Activated gamma-delta T cell treated with Interleukin-2 at 50 U/mL for 16 hours (primary cell): ENCODE measurements at places on chromosomes 1 and 21.
A peak's percentile ranks its signal among the peaks of the same experiment; 100 is the strongest.

- peak; percentile 61 for DNase-seq
Measured at GRCh38 chr1:226798427-226799411, 59.6 kb upstream of the ITPKB start.

DNA sequence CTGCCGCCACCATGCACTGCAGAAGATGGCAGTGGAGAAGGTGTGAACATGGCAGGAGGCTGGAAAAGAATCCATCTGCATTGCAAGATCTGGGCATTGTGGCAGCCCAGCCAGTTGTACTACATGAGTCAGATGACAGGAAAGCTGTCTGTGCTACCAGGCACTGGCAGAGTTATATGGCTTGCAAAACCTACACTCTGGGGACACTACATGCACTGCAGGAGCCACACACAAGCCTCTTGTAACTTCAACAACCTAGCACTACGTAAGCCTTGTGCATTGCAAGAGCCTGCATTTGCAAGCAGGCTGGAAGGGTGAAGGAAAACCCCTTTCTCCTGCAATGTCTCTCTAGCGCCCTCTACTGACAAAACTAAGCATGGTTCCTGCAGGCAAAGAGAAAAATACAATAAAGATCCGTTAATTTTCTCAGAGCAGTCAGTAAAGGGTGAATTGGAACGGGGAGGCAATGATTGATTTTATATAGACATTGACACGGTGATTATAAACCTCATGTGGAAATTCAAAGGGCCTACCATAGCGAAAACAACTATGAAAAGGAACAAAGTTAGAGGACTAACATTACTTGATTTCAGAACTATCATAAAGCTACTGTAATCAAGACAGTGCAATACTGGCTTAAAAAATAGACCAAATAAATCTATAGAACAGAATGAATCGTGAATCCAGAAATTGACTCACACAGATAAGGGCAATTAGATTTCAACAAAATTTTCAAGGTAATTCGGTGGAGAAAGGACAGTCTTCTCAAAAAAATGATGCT is 26.2 kb upstream of the DYNLT5 start:
- DNase-seq = peak; percentile 27

DNA sequence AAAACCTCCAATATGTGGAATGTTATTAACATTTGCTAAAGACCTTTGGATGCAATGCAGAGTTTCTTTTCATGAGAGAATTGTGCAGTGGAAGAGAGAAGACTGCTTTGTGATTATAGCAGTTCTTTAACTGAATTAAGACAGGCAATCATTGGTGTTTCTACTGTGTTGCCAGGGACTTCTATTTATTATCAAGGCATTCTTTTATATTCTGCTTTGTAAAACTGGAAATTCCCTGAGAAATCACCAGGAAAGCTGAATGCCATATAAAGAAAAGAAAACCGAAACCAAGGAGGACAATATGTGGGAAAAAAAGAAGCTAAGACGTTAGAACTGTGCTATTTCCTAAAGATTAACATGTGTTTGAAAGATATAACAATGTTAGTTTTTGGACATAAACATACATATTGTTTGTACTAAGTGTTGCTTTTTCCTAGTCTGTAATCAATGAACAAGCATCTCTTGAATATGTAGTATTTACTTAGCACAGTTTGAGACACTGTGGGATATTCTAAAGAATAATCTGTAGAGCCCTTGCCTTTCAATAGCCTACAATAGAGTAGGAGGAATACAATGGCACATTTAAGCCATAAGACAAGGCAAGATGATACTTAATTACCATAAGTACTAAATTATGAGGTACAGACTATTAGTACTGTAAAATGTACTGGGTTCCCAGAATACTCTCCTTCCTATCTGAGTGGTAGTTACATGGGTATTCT is 47.1 kb downstream of the EXTL2 start:
- no peak for DNase-seq

- no peak for DNase-seq
Measured at GRCh38 chr1:174134003-174134659, 25.2 kb upstream of the RABGAP1L start.

GRCh38 chr1:44662683-44663030 is 11.6 kb downstream of the TMEM53 start:
- DNase-seq = no peak

GRCh38 chr1:215156232-215156631 is 73.7 kb downstream of the KCNK2 start:
- DNase-seq = no peak

GRCh38 chr21:33670076-33670978 is 28.0 kb downstream of the ITSN1 start:
- DNase-seq = no peak

DNA sequence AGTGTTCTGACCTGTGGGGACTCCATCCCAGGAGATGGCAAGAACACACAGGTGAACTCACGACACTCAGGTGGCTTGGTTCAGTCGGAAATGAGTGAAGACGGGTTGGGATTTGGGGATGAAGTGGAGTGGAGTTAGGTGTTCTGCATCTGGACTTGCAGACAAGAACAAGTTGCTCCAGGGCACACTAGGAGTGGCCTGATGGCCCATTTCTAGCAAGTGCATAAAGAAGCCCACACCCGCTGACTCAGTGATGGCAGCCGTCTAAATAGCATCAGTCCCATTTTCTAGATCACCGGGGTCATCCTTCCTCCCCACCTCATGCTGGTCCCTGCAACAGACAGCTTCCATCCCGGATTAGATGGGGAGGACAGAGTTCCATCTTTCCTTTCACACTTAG is 278.4 kb downstream of the C1orf94 start:
- DNase-seq = no peak

GRCh38 chr1:175129997-175130648 is 62.5 kb downstream of the KIAA0040 start:
- no peak for DNase-seq

GRCh38 chr1:43258370-43258769 is 11.4 kb upstream of the TMEM125 start:
- DNase-seq = no peak

GRCh38 chr1:204307334-204307883 is 52.3 kb downstream of the PLEKHA6 start:
- no peak for DNase-seq

DNA sequence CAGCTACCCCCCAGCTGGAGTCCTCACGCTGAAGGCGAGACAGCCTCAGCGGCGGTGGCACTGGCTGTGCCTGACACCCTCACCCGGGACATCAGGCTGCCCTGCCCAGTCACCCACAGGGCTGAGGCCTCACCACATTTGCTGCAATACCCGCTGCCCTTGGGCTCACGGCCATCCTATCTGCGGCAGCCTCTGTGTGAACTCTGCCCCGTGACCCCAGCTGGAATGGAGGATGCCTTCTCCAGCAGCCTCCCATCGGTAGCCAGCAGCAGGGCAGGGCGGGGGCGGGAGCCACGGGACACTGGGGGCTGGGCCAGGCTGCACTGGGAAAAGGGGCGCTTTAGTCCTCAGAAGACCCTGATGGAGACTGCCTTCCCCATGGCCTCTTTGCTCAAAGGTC is 112.4 kb upstream of the ZBTB40 start:
- DNase-seq = no peak

GRCh38 chr1:34199927-34200326 is 23.2 kb downstream of the C1orf94 start:
- DNase-seq = no peak

DNA sequence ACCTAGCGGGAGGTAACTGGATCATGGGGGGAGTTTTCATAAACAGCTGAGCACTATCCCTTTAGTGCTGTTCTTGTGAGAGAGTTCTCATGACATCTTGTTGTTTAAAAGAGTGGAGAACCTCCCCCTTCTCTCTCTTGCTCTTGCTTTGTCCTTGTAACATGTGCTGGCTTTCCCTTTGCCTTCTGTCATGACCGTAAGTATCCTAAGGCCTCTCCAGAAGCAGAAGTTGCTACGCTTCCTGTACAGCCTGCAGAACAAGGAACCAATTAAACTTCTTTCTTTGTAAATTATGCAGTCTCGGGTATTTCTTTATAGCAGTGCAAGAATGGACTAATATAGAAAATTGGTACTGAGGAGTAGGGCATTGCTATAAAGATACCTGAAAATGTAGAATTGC is 515.6 kb downstream of the NEGR1 start:
- no peak for DNase-seq

DNA sequence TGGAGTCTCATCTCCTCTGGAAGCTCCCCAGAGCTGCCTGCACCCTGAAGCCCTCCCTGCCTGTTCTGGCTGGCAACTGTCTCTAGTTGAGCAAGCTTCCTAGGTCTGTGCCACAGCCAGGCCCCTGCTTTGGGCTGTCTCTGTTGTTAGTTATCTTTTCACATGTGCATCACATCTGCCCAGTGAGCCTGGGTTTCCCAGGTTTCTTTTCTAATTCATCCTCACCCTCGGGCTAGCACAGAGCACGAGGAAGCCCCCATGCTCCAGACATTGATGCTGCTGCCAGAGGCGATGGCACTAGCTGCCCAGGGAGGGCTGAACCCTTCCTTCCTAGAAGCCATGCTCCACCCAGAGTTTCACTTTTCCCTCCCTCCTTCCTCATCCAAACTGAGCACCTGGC is 27.2 kb downstream of the RASSF5 start:
- DNase-seq = no peak

GRCh38 chr1:25945761-25946160 is 39.5 kb upstream of the STMN1 start:
- DNase-seq = no peak

GRCh38 chr1:11448373-11449099 is 30.4 kb upstream of the DISP3 start:
- no peak for DNase-seq

DNA sequence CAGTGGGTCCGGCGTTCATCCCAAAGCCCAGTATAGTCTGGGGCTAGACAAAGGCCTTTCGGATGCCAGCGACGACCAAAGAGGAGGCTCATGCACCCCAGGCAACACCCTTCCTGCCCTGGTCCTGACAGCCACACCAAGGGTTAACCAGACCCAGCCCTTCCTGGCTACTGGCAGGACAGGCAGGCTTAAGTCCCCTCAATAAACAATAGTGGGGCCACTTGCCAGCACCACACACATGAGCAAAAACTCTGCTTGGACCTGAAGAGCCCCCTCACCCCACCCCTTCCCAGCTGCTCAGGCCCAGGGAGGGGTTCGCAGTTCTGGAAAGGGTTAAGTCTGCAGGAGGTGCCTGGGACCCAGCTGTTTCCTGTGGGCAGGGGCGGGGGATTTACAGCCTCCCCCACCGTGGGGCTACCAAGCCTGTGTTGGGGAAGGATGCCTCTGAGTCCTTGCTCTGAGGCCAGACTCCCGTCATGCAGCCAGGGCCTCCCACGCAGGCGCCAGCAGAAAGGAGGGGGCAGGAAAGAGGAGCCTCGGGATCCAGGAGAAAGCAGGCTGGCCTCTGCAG is 18.2 kb downstream of the PHLDA3 start:
- no peak for DNase-seq

DNA sequence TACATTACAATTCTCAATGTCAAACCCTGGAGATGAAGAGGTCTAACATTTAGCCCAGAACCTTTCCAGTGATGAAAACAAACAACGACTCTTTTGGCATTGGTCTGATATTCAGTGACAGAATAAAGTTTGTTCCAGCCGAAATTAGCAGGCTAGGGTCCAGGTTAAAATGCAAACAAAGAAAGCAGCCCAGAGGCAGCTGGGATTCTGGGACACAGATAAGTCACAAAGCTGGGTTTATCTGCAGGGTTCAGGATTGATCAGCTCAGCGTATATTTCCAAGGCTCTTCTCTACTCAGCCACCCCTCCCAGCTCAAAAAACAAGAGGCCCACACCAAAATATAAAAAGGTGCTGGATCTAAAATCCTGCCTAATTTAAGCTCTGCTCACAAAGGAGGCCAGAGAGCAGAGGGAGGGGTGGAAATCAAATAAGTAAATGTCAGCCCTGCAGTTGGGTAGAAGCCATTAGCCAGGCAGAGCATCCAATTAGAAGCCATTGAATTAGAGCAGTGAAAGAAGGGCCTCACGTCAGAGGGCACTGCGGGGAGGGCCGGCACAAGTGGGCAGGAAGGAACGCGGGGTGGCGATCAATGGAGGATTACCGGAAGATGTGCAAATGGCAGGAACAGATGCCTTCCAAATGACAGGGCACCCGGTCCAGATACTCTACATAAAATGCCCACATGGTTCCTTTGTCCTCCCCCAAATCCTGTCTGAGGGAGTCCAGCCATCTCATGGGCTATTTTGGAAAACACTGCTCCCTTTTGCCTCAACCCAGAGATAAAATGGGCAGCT is 3.2 kb upstream of the KLHDC8A start:
- no peak for DNase-seq

GRCh38 chr1:43919906-43920305 is 13.7 kb upstream of the ARTN start:
- no peak for DNase-seq

GRCh38 chr1:11787251-11787803 is 18.4 kb downstream of the MTHFR start:
- no peak for DNase-seq
